ENCODE measurements at places on chromosomes 2 and 18. TPM values are rescaled to one million over a fixed set of nuclear protein-coding genes. Genes with fewer than 3 reads are reported as not detected.

The TMEM198 gene
- 1.1 TPM for total RNA-seq

DNA sequence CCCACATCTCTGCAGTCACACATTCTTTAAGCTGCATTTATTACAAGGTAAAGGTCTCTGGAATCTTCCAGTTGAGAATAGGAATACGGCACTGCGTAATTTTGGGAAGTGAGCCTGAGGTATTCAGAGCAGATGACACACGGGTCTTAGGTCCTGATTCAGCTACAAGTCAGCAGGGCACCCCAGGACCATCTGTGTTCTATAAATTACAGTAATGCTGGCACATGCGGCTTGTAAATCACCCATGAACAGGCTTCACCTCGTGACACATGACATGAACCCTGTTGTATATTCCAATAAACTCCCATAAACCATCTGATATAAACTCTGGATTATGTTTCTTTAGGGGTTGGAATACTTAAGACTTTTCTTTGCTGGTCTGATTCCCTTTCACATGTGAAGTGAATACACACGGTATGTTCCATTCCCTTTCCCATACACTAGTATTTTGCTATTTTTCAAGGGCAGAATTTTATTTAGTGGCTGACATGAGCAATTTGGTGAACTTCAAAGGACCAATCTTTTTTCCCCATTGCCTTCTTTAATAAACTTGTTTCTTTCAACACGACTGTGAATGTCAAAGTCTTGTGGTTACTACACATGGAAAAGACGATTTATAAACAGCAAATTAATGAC is 298.6 kb downstream of the MEIS1 start:
- H3K27ac ChIP-seq, result no peak overlapping the region
- no peaks in the 10 kb centered on the region for H3K27me3 ChIP-seq
- no peak overlapping the region for H3K4me3 ChIP-seq
- no peak for DNase-seq

DNA sequence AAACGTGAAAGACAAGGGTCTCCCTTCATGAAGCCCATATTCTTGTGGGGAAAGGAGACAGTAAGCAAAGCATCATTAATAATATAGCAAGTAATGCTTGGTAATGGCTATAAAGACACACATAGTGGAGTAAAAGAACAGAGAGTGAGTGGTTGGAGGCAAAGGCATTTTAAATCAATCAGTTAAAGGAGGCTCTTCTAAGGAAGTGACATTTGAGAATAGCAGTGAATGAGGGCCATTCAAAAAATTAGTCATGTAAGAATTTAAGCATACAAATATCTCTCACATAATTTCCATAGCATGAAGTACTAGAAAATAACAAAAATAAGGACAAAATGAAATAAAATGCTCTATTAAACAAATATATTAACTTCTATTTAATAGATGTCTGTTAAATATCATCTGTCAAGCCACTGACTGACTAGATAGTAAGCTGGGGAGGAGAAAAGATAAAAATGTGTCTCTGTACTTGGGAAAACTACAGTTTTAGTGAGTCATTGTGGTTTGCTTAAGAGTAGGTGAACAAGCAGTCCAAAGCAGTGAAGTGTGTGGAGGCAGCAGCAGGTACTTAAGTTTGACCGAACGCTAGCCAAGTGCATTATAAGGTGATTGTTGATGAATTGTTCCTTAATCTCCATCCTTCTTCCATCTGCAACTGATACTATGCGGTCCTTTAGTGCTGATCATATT is 160.1 kb downstream of the PARD3B start:
- no peak overlapping the region for H3K27ac ChIP-seq
- H3K36me3 ChIP-seq, result no peaks in the 10 kb centered on the region
- H3K27me3 ChIP-seq, result no peaks in the 10 kb centered on the region
- H3K4me1 ChIP-seq, result no peaks in the 10 kb centered on the region

DNA sequence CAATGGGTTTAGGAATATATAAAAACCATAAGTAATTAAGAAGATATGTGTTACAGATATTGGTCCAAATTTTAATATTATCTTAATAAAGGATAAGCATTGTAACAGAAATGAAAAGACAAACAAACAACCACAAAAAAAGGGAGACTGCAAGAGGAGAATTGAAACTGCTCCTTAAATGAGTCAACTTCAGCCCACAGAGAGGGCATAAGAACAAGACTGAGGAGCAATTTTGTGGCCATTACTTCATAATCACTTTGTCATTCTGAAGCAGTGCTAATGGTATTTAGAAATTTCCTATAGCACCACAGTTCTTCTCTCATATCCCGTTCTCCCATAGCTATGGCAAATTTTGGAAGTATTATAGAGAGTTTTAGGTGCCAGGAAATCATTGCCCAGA is 193.2 kb upstream of the HNMT start:
- no peak overlapping the region for H3K27ac ChIP-seq
- DNase-seq, result no peak
- no peak overlapping the region for H3K4me3 ChIP-seq
- no peaks in the 10 kb centered on the region for H3K27me3 ChIP-seq
- H3K4me1 ChIP-seq, result no peaks in the 10 kb centered on the region

- peak overlapping the region; percentile 67 for H3K27ac ChIP-seq
- no peaks in the 10 kb centered on the region for H3K27me3 ChIP-seq
- H3K4me1 ChIP-seq, result peaks cover 19% of the 10 kb centered on the region
- DNase-seq, result no peak
Observed at GRCh38 chr2:157233506-157233905, 24.0 kb upstream of the GALNT5 start.

The PRKAG3 gene
- under 0.01 TPM for total RNA-seq

- H3K27me3 ChIP-seq, result no peaks in the 10 kb centered on the region
- H3K4me3 ChIP-seq, result no peak overlapping the region
- no peaks in the 10 kb centered on the region for H3K4me1 ChIP-seq
- no peak overlapping the region for H3K27ac ChIP-seq
Observed at GRCh38 chr2:168079236-168079635, 168.2 kb downstream of the STK39 start.

The MEP1B gene
- not detected for total RNA-seq

The ACADL gene
- not detected for total RNA-seq

DNA sequence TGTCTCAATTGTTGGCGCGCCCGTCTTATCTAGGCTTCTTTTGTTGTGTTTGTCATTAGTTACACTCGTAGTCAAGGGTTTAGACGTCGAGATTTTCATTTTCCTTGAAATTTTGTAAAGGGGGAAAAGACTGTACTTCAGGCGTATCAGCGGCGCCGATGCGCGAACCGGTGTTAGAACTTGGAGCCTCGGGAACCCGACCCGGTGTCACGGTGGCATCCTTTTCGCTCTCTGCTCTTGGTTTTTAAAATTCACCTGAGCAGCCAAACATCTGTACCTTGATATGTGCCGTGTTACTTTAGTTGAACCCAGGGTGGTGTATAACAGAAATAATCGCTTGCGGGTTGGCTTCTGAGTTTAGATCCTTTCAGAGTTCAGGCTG is 643 bp downstream of the RMC1 start:
- H3K27me3 ChIP-seq, result no peaks in the 10 kb centered on the region
- peak; percentile 44 for DNase-seq
- peak overlapping the region; percentile 98 for H3K4me3 ChIP-seq
- peak overlapping the region; percentile 65 for H3K27ac ChIP-seq
- peaks cover 23% of the 10 kb centered on the region for H3K4me1 ChIP-seq
- peaks cover 29% of the 10 kb centered on the region for H3K36me3 ChIP-seq

The SLC5A7 gene
- not detected for total RNA-seq

The TOGARAM2 gene
- 0.72 TPM for total RNA-seq

DNA sequence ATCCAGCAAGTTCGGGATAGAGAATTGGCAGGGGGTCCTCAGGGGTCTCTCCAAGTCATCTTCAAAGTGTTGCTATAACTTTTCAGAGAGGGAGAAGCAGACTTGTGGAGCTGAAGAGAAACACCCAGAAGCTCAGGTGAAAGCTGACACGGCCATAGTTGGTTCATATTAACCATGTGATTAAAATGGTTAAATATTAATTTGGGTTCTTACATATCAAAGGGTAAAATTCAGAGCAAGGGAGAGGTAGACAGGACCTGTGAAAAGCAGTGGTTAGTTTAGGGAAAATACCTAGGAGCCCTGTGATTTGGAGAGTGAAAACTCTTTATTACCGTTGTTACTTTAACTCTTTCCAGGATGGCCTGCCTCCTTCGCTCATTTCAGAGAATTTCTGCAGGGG is at the start of gene UGT1A6:
TSS of gene UGT1A6 (plus strand) at position 243 of the 400 bp plus-strand sequence. CDS start at position 358, 115 bp downstream.
- no peak within 1 kb of the TSS for H3K4me3 ChIP-seq
- no peak for DNase-seq
- no peaks in the 10 kb centered on the region for H3K36me3 ChIP-seq
- H3K27me3 ChIP-seq, result peaks cover 8% of the 10 kb centered on the region

The KCNE4 gene
- total RNA-seq, result 40.4 TPM

DNA sequence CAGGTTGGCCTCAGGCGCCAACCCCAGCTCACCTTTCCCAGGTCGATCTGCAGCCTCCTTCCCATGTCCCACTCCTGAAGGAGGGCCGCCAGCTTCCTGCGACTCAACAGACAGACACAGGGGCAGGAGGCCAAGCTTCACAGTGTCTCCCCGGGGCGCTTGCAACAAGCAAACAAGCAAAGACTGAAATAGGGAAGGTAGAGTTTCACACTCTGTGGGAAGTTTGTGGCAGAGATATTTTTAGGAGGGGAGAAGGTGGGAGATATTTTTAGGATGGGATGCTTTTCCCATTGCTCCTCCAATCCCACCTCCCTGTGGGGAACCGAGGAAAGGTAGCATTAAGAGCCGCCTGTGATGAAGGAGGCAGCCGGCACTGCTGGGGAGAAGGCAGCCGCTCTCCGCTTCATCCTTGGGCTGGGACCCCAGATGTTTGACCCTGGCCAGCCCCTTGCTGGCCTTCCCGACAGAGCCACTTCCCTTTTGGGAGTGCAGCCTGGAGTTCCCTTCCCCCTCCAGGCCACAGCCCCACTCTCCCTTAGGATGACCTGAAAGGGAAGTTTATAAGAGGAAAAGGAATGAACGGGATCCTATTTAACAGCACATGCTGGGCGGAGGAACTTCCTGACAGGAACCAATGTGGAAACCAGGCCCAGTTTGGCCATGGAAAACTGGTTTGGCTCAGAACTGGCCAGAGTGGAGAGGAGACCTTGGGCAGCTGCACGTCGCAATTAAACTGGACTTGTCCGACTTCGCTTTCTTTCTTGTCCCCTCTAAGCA is 142.2 kb upstream of the SMAD2 start:
- no peak overlapping the region for H3K27ac ChIP-seq
- no peak overlapping the region for H3K4me3 ChIP-seq
- no peaks in the 10 kb centered on the region for H3K4me1 ChIP-seq
- DNase-seq, result no peak
- H3K27me3 ChIP-seq, result peaks cover 2% of the 10 kb centered on the region

DNA sequence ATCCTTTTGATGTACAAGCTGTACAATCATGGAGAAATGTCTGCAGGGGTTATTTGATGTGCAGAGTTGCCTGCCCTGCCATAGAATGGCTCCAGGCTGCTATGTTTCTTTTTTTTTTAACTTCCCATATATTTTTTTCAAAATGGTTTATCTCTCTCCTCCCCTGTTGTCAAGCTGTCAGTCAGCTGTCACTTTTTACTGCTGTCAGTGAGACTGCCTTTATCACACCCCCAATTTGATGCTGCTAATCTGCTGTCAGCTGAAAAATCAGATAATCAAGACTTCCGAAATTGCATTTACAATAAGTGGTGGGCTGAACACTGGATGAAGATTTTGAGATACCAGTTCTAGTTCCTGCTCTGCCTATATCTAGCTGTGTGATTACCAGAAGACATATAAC is 382.6 kb downstream of the ZEB2 start:
- DNase-seq, result no peak
- no peak overlapping the region for H3K27ac ChIP-seq
- H3K4me1 ChIP-seq, result peaks cover 7% of the 10 kb centered on the region

DNA sequence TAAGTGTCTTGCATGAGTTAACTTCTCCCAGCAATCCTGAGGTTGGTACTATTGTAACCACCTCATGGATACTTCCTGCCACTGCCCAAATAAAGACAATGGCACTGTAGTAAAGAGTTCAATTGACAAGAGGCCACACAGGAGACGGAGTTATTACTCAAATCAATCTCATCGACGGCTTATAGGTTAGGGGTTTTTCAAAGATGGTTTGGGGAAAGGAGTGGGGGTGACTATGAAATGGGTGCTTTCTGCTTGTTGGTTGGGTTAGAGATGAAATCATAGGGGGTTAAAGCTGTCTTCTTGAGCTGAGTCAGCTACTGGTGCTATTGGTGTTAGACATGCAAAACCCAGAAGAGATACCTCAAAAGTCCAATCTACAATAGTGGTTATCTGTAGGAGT is 1258.0 kb upstream of the ZEB2 start:
- H3K27me3 ChIP-seq, result no peaks in the 10 kb centered on the region
- DNase-seq, result no peak
- H3K27ac ChIP-seq, result no peak overlapping the region
- H3K36me3 ChIP-seq, result no peaks in the 10 kb centered on the region

- no peak overlapping the region for H3K27ac ChIP-seq
- no peaks in the 10 kb centered on the region for H3K36me3 ChIP-seq
- no peak overlapping the region for H3K4me3 ChIP-seq
- H3K27me3 ChIP-seq, result peaks cover 5% of the 10 kb centered on the region
- no peak for DNase-seq
Observed at GRCh38 chr18:74468547-74469061, 11.5 kb upstream of the DIPK1C start.

DNA sequence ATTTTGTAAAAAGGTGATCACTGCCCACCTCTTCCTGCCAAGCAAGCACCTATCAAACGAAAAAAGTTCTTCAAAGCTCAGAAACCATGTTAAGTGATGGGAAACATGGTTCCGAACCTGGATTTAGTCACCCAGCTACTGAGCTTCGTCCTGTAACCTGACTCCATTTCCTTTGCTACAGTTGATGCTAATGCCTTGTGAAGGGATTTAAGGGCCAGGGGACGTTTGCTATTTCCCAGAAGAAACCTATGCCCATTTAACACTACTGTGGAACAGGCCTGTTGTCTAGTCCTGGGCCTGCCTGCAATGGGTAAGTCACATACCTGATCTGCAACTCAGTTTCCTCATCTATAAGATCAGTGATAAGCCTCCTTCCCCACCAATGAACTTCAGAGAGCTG is 14.8 kb downstream of the SERPINE2 start:
- H3K27ac ChIP-seq, result no peak overlapping the region
- H3K4me1 ChIP-seq, result peaks cover 5% of the 10 kb centered on the region
- DNase-seq, result no peak
- H3K36me3 ChIP-seq, result peaks cover 9% of the 10 kb centered on the region
- H3K4me3 ChIP-seq, result no peak overlapping the region

The C2orf69 gene
- 20.3 TPM for total RNA-seq
